ENCODE measurements at places on chromosomes 1 and 21. TPM values are rescaled to one million over a fixed set of nuclear protein-coding genes. Genes with fewer than 3 reads are reported as not detected.

- no peak for DNase-seq
Observed at GRCh38 chr1:110355321-110355720, 16.1 kb downstream of the RBM15 start.

- DNase-seq, result no peak
Observed at GRCh38 chr21:38956007-38956406, 150.3 kb downstream of the ETS2 start.

GRCh38 chr1:114610546-114611245 lies 29.3 kb upstream of the BCAS2 start:
- DNase-seq, result no peak

SH3D21 gene
- 33.1 TPM for polyA plus RNA-seq

- no peak for DNase-seq
Observed at GRCh38 chr1:168263130-168263529, 17.5 kb upstream of the TBX19 start.

- DNase-seq, result no peak
Observed at GRCh38 chr1:182262425-182262824, 129.2 kb downstream of the GLUL start.

GRCh38 chr1:89610457-89611011 lies 22.4 kb upstream of the LRRC8C start:
- DNase-seq, result no peak

GRCh38 chr1:45035631-45036301 lies 23.7 kb downstream of the UROD start:
- DNase-seq, result no peak
